ENCODE measurements at places on chromosomes 3 and 15. TPM values are rescaled to one million over a fixed set of nuclear protein-coding genes. Genes with fewer than 3 reads are reported as not detected.

SETD5 gene
- 111 TPM for polyA plus RNA-seq

CACNA2D3 gene
- polyA plus RNA-seq: 2.4 TPM

RGMA gene
- polyA plus RNA-seq: 101 TPM

PLCL2 gene
- polyA plus RNA-seq: 14.3 TPM

FEZF2 gene
- polyA plus RNA-seq: not detected

PCYT1A gene
- 43.6 TPM for polyA plus RNA-seq

DGKG gene
- polyA plus RNA-seq: 0.89 TPM

WNT5A gene
- 10.8 TPM for polyA plus RNA-seq

CACNA2D2 gene
- polyA plus RNA-seq: 8.2 TPM

CPNE9 gene
- polyA plus RNA-seq: not detected

GRCh38 chr3:14402304-14402811 is at the start of gene SLC6A6:
TSS of gene SLC6A6 (plus strand) at chr3:14402606. CDS start at chr3:14443635, 41,029 bp downstream.
- peak; percentile 91 for DNase-seq

DNA sequence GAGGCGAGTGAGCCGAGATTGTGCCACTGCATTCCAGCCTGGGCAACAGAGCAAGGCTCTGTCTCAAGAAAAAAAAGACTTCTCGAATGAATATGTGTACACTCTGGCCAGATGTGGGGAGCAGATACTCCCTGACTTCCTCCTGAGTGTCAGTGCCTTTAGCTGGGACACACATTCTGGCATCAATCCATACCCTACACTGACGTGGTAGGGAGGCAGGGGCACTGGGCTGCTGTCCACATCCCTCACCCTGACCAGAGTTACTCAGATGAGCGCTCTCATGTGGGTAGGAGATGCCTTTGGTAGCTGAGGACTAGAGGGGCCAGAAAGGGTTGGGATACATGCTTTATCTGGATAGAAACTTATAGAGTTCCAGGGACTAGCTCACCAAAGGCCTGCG is 15.6 kb downstream of the LIMD1 start:
- DNase-seq: no peak

DNA sequence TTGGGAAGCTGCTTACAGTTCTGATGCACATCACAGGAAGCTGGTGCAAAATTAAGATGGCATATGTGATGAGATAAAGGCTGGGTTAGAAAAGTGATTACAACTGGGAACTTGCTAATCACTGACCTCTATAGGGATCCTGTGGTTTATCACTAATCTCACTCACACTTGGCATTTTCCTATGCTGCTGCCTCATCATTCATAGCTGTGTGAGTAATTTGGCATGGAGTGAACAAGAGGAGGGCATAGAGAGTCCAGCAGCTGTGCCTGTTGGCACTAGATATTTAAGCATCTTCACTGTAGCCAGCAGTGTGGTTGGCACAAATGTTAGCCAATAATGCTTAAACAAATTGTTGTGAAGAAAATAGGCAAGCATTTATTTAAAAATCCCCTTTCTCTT is 217.7 kb upstream of the CGNL1 start:
- no peak for DNase-seq

- DNase-seq: peak; percentile 14
These were observed 72.5 kb downstream of the OPA1 start for GRCh38 chr3:193665370-193665989.

DNA sequence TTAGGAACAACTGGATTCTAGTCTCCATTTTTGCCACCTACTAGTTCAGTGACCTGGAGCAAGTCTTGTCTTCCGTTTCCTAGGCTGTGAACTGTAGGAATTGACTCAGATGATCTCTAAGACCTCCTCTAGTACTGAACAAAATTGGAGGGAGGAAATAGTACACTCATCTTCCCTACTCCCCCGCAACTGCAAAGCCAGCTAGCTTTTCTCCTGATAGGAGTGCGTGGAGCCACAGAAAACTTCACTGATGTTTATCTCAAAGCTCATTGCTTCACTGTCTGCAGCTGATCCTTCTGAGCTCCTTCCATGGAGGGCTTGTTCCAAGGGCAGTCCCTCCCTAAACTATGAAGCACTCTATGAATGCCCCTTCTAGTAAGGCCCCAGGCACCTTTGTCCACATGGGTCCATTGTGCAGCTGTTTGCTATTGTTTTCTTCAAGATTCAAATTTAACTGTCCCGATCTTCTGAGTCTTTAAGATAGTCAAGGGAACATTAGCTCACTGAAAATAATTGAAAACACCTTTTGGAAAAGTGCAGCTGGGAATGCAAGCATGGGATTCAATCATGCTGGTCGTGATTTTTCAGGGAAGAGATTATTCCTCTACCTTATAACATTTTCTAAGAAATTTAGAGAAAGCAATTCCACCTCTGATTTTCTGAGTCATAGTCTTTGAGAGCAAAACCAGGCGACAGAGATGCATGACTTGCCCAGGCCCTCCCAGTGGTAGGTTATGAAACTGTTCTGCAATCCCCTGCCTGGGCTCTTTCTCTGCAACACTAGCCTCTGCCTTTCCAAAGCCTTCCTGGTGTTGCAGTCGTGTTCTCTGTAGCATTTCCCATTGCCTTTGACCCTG is 24.3 kb downstream of the FILIP1L start:
- peak; percentile 40 for DNase-seq

DNA sequence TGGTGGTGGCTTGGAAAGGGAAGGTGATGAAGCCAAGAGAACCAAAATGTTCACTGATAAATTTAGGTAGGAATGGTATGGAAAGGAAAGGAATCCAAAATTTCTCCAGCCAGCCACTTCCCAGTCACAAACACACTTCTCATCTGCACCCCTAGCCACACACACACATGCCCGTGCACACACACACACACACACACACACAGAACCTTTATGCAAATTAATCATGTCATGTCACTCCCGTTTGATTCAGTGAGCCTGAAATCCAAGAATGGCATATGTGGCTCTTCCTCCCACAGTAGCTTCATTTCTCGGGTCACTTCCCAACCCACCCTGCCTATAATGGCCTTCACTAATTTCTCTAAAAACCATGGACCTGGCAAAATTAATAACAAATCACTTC is 3.1 kb upstream of the HLTF start:
- no peak for DNase-seq

- no peak for DNase-seq
These were observed 4.5 kb upstream of the MNS1 start for GRCh38 chr15:56469483-56469882.

GRCh38 chr3:16069149-16069922 is 105.1 kb upstream of the GALNT15 start:
- DNase-seq: no peak

DNA sequence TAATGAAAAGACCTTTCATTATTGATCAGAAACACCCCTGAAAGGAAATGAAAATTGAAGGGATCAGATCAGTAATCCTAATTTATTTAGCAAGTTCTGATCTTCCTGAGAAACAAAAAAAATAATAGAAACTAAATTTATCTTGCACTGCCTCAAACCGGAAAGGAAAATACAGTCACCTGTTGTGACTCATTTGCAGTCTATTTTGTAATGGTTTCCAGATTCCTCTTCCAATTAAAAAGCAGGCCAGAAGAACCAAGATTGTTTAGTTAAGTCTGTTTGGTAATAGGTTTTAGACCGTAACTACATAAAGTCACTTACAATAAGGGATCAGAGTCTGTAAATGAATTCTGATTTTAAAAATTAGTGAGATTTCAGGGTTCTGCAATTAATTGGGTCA is 49.7 kb upstream of the ATOSA start:
- no peak for DNase-seq

- DNase-seq: no peak
These were observed 31.5 kb upstream of the SLC2A2 start for GRCh38 chr3:171058058-171058457.

- DNase-seq: no peak
These were observed 14.2 kb downstream of the PDIA5 start for GRCh38 chr3:123080864-123081562.

- no peak for DNase-seq
These were observed 15.1 kb downstream of the EHD4 start for GRCh38 chr15:41957021-41957897.

GRCh38 chr15:70494517-70494851 is 268.9 kb downstream of the UACA start:
- no peak for DNase-seq

GRCh38 chr3:159845737-159846136 is 142.9 kb upstream of the IL12A start:
- no peak for DNase-seq

GRCh38 chr15:76195506-76196268 is 115.6 kb downstream of the ETFA start:
- no peak for DNase-seq

- DNase-seq: no peak
These were observed 713.3 kb upstream of the EPHA6 start for GRCh38 chr3:96101006-96101560.

GRCh38 chr3:5479229-5479799 is 291.8 kb downstream of the EDEM1 start:
- no peak for DNase-seq

GRCh38 chr15:70463453-70463834 is 299.9 kb downstream of the UACA start:
- DNase-seq: no peak

GRCh38 chr3:61966200-61966599 is 404.8 kb downstream of the PTPRG start:
- DNase-seq: no peak

DNA sequence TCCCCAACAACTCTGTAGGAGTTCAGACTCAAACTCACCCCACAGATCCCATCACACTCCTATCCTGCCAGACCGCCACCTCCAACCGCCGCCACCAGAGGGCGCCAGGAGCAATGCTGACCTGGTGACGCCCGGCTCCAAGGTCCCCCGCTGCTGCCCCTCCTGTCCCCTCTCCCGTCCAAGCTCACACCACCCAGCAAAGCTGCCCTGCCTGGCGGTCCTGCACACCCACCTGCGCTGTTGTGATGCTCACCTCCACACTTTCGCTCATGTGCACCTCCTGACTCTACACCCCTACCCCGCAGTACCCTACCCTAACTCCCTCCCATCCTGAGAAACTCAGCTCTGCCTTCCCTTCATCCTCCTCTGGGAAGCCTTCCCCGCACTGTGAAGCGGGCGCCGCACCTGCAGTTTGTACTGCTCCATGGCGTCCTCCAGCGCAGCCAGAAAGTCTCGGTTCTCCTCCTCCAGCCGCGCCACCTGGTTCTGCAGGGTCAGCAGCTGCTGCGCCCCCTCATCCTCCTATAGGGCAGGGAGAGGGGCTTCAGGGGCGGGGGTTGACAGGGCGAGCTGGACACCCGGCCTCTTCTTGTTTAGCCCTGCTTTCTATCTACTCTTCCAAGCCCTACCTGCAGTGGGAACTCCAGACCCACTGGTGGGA is 7.9 kb downstream of the KIF7 start:
- DNase-seq: peak; percentile 66

- no peak for DNase-seq
These were observed 7.0 kb downstream of the RASL12 start for GRCh38 chr15:65060641-65061397.

DNA sequence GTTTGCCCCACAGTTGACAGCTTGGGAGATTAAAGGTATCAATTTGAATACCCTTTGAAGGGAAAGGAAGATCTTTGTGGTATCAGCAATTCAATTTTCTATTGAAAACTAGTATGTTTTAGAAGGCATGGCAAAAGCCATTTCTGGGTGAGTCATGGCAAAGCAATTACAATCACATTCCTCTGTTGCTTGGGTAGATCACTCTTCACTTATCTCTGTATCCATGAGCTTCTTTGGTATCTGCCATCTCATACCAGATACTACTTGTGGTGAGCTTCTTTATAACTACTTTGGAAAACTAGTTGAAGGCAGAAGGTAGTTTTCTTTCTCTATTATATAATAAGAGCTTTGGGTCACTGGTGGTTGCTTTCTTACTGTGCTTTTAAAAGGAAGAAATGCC is 28.3 kb upstream of the LSAMP start:
- DNase-seq: no peak

- no peak for DNase-seq
These were observed 42.0 kb downstream of the MKRN2 start for GRCh38 chr3:12598890-12599289.

DNA sequence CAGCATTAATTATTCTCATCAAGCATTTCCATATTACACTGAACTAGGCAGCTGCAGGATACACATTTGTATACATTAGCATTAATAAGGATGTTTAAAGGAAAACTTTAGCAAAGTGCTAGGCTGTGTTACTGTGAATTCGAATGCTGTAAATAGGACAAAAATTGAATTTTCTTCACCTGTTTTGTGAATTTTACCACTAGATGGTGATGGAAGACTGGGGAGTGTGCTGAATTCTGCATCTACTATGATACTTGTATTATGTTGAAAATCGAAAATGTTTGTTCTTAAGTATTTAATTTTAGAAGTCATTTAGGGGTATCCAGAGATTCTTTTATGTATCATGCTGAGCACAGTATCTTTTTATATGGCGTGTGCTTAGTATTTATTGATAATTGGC is 12.3 kb upstream of the P2RY14 start:
- DNase-seq: peak; percentile 31

GRCh38 chr3:71104121-71104541 is 479.4 kb downstream of the FOXP1 start:
- peak; percentile 39 for DNase-seq

DNA sequence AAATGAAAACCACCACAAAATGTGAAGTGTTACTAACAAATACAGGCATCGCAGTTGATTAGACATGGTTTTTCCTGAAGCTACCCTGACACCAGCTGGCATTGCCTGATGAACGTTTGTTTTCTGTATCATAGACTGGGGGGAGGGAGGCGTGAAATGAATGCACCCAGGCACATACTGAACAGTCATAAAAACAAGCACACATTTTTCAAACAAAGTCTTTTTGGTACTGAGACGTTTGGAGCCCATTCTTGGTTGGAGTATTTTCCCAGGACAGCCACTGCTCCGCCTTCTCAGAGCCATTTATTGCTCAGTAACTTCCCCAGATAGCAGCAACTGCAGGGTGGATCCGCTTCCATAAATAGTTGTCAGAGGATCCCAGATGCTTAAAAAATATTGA is 52.4 kb downstream of the KLF13 start:
- DNase-seq: no peak

- no peak for DNase-seq
These were observed 79.8 kb downstream of the RBPMS2 start for GRCh38 chr15:64695561-64695992.

- DNase-seq: no peak
These were observed 289.0 kb upstream of the AGTR1 start for GRCh38 chr3:148408667-148409066.

DNA sequence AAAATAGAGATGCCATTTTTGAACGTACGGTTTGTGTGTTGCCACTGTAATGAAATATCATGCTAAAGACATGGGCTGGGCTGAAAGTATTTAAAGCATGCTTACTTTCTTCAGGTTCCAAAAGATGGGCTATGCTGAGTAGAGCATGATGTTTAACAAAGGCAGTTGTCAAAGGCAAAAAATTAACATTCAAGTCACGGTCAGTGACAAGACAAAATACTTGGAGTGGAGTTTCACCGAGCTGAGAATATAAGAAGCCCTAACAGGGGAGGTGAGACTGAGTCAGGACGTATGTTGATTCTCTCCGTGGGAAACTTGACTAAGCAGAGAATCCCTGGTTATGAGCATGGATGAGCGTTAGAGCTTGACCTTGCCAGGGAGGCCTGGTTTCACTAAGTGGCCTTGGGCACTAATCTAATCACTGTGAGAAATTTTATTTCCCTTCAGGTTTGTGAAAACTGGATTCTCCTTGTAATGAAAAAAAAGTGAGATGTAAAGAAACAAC is 218.2 kb upstream of the ADAMTS9 start:
- no peak for DNase-seq

Data from hindlimb muscle (tissue), 1 donor.